ENCODE measurements at places on chromosomes 13 and 19.
A peak's percentile ranks its signal among the peaks of the same experiment; 100 is the strongest.

GRCh38 chr13:86862137-86862536 is 809.0 kb upstream of the SLITRK5 start:
- H3K27ac ChIP-seq: no peak overlapping the region
- H3K27me3 ChIP-seq: no peaks in the 10 kb centered on the region
- no peaks in the 10 kb centered on the region for H3K4me1 ChIP-seq
- no peak overlapping the region for H3K4me3 ChIP-seq
- H3K36me3 ChIP-seq: no peaks in the 10 kb centered on the region

- no peak for DNase-seq
- no peak overlapping the region for H3K4me3 ChIP-seq
- no peak overlapping the region for H3K27ac ChIP-seq
- H3K27me3 ChIP-seq: no peaks in the 10 kb centered on the region
- no peaks in the 10 kb centered on the region for H3K36me3 ChIP-seq
Measured at GRCh38 chr19:44666852-44667556, 4.3 kb upstream of the CEACAM19 start.

DNA sequence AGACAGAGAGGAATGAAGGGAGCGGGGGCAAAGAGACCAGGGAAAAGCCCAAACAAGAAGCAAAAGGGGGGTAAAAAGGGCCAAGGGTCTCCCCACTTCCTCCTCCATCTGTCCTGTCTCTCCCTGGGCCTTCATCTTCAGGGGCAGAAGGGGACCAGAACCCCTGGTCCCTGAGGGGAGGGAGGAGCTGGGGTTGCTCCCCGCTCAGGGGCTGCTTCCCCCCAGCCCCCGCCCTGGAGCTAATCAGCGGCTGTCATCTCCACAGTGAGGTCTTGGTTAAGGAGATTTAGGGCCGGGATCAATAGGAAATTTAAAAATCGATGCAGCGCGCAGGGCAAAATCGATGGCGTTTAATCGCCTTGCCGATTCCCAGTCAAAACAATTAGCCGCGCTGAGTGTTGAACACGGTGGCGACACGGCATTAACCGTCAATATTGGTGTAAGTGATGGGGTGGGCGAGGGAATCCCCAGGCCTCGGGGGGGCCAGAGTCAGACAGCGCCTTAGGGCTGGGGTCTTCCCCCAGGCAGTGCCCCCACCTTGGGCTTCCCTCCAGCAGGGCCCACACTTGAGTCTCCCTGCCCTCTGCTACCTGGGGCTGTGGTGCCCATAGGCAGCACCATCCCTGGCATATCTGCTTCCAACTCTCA is 29.5 kb upstream of the POU2F2 start:
- H3K27me3 ChIP-seq: peaks cover 8% of the 10 kb centered on the region
- H3K4me1 ChIP-seq: no peaks in the 10 kb centered on the region
- H3K4me3 ChIP-seq: no peak overlapping the region
- H3K27ac ChIP-seq: no peak overlapping the region

DNA sequence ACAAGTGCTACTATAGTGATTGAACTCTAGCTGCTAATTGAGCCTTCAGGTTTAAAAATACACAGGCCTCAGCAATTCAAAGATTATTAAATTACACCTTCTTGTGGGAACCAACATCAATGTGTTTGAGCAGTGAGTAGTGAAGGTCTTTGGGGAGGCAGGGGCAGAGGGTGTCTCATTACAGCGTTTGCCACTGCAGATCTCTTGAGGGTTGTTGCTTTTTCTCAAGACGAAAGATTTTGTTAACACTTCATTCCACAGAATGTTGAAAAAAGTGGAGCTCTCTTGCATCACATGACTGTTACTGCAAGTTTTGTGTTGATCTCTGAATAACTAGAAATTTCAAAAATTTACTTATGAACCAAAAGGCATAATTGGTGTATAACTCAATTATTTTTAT is 253.6 kb downstream of the ATP8A2 start:
- no peak overlapping the region for H3K4me3 ChIP-seq
- no peaks in the 10 kb centered on the region for H3K36me3 ChIP-seq
- no peaks in the 10 kb centered on the region for H3K4me1 ChIP-seq

GRCh38 chr13:114090476-114090875 is 41.9 kb downstream of the RASA3 start:
- H3K27ac ChIP-seq: peak overlapping the region; percentile 46
- H3K27me3 ChIP-seq: no peaks in the 10 kb centered on the region
- peaks cover 61% of the 10 kb centered on the region for H3K36me3 ChIP-seq
- DNase-seq: no peak
- no peak overlapping the region for H3K4me3 ChIP-seq

GRCh38 chr19:1016647-1017114 is 4.2 kb downstream of the TMEM259 start:
- H3K27ac ChIP-seq: peak overlapping the region; percentile 57
- no peak overlapping the region for H3K4me3 ChIP-seq
- peaks cover 31% of the 10 kb centered on the region for H3K4me1 ChIP-seq
- DNase-seq: no peak
- H3K27me3 ChIP-seq: no peaks in the 10 kb centered on the region

- no peaks in the 10 kb centered on the region for H3K27me3 ChIP-seq
- no peak overlapping the region for H3K4me3 ChIP-seq
- DNase-seq: no peak
- H3K27ac ChIP-seq: no peak overlapping the region
- H3K4me1 ChIP-seq: no peaks in the 10 kb centered on the region
- no peaks in the 10 kb centered on the region for H3K36me3 ChIP-seq
Measured at GRCh38 chr19:50967929-50968715, 1.3 kb downstream of the KLK6 start.

GRCh38 chr19:2077833-2078619 is 18.1 kb downstream of the MOB3A start:
- H3K27me3 ChIP-seq: no peaks in the 10 kb centered on the region
- H3K36me3 ChIP-seq: peaks cover 80% of the 10 kb centered on the region
- H3K27ac ChIP-seq: peak overlapping the region; percentile 54
- DNase-seq: no peak
- no peak overlapping the region for H3K4me3 ChIP-seq

- DNase-seq: no peak
- no peaks in the 10 kb centered on the region for H3K27me3 ChIP-seq
- H3K27ac ChIP-seq: peak overlapping the region; percentile 95
- peak overlapping the region; percentile 92 for H3K4me3 ChIP-seq
- H3K36me3 ChIP-seq: peaks cover 2% of the 10 kb centered on the region
Measured at GRCh38 chr19:2060884-2061494, 9.9 kb upstream of the MKNK2 start.

GRCh38 chr19:36997152-36997842 is 80.9 kb upstream of the ZNF420 start:
- peaks cover 34% of the 10 kb centered on the region for H3K36me3 ChIP-seq
- H3K27ac ChIP-seq: no peak overlapping the region
- no peaks in the 10 kb centered on the region for H3K27me3 ChIP-seq
- no peaks in the 10 kb centered on the region for H3K4me1 ChIP-seq
- DNase-seq: no peak
- H3K4me3 ChIP-seq: no peak overlapping the region

GRCh38 chr13:23919006-23919405 is 21.7 kb upstream of the C1QTNF9B start:
- no peak overlapping the region for H3K27ac ChIP-seq
- H3K4me1 ChIP-seq: no peaks in the 10 kb centered on the region
- H3K27me3 ChIP-seq: peaks cover 60% of the 10 kb centered on the region

DNA sequence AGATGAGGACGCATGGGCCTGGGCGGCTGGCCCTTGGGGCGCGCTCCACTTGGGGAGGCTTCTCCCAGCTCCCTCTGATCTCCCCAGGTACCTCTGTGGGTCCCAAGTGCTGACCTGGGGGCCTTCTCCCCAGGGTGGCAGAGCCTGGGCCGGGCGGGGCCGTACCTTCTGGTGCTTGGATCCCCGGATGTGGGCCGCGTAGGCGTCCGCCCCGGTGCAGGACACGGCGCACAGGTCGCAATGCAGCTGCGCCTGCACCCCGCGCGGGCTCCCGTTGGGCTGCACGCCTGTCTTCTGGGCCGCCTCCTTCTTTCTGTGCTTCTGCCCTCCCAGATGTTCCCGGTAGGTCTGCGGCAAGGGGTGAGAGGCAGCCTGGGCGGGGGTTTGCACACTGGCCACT is 41.1 kb upstream of the MATK start:
- no peak overlapping the region for H3K4me3 ChIP-seq
- no peak overlapping the region for H3K27ac ChIP-seq
- no peaks in the 10 kb centered on the region for H3K27me3 ChIP-seq
- no peak for DNase-seq

DNA sequence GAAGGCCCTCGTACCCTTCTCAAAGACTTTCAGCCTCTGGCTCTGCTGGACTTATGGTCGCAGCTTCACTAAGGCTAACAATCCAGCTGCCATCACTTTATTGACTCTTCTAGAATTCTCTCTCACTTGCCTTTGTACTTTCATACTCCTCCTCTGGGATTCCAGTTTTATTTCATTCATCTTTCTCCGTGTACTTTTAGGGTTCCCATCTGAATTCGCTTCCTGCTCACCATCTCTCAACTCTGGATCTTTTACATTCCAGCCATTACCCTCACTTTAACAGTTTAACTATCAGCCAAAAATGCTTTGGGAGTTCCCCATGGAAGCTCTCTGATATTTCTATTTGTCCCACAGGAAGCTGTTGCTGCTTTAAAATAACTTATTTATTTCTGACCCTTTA is 149.3 kb upstream of the KL start:
- H3K27ac ChIP-seq: no peak overlapping the region
- peaks cover 10% of the 10 kb centered on the region for H3K27me3 ChIP-seq
- no peak for DNase-seq
- H3K4me3 ChIP-seq: no peak overlapping the region

DNA sequence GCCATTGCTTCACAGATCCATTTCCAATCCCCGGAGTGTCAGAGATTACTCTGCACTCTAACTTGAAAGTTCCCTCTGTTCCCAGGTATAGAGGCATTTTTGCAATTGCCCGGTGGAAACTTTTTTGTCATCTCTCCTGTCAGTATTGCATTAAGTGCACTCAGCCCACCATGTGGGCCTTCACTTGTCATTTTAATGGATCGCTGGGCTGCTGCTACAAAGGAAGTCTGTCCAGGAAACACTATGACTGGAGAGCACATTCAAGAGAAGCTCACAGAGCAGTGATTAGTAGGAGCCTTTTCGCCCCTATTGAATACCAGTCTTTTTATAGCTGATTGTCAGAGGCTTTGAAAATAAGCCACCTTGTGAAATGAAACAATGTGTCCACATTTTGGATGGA is 180.9 kb downstream of the B3GLCT start:
- no peaks in the 10 kb centered on the region for H3K4me1 ChIP-seq
- DNase-seq: no peak
- H3K27me3 ChIP-seq: peaks cover 14% of the 10 kb centered on the region

DNA sequence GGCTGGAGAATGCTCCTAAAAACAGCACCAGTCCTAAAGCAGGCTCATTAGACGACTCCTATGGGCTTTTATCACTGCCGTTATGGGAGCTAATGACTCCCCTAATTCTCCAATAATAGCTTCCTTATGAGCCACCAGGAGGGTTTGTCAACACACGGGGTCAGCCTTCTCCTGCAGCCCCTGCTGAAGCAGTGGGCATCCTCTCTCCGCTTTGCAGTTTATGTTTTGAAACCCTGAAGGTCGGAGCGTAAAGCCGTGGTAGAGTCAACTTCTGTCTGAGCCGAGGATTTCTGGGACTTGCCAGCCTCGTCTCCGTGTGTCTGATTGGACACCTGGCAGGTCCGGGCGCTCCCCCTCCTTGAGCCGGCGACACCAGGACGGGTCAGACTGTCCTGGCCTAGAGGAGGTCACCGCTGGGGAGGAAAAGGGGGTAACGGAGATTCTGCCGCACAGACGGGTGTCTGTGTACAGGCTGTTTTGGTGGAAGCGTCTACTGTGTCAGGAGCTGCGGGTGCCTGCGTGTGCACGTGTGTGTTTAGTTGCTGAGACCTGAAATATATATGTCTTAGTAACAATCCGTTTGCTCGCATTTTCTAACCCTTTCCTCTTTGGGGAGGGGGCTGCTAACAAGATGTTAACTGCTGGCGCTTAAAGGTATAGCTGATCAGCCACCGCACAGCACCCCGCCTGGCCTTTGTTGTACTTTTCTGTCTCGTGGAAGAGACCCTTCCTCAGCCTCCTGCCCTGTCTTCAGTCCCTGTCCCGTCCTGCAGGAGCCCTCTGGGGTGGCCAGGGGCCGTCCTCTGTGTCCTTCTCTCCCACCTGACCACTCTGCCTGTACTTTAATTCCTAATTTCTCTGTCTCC is 1.9 kb downstream of the KDM4B start:
- H3K27ac ChIP-seq: peak overlapping the region; percentile 89
- H3K4me1 ChIP-seq: peaks cover 47% of the 10 kb centered on the region
- peaks cover 12% of the 10 kb centered on the region for H3K36me3 ChIP-seq
- H3K27me3 ChIP-seq: no peaks in the 10 kb centered on the region
- peak overlapping the region; percentile 94 for H3K4me3 ChIP-seq

- peak overlapping the region; percentile 52 for H3K4me3 ChIP-seq
- peaks cover 73% of the 10 kb centered on the region for H3K27me3 ChIP-seq
- H3K4me1 ChIP-seq: peaks cover 23% of the 10 kb centered on the region
- H3K27ac ChIP-seq: no peak overlapping the region
- no peak for DNase-seq
- H3K36me3 ChIP-seq: no peaks in the 10 kb centered on the region
Measured at GRCh38 chr19:31350033-31350692, 927 bp upstream of the TSHZ3 start.

- H3K4me1 ChIP-seq: peaks cover 11% of the 10 kb centered on the region
- H3K27me3 ChIP-seq: no peaks in the 10 kb centered on the region
- DNase-seq: peak; percentile 71
- peak within 1 kb of the TSS; percentile 73 for H3K4me3 ChIP-seq
- H3K36me3 ChIP-seq: peaks cover 17% of the 10 kb centered on the region
Measured at GRCh38 chr19:1248139-1248785, at the start of gene MIDN. TSS of gene MIDN (plus strand) at chr19:1248583. CDS start at chr19:1250297, 1,714 bp downstream.

GRCh38 chr13:93670866-93671265 is 444.3 kb downstream of the GPC6 start:
- H3K36me3 ChIP-seq: no peaks in the 10 kb centered on the region

DNA sequence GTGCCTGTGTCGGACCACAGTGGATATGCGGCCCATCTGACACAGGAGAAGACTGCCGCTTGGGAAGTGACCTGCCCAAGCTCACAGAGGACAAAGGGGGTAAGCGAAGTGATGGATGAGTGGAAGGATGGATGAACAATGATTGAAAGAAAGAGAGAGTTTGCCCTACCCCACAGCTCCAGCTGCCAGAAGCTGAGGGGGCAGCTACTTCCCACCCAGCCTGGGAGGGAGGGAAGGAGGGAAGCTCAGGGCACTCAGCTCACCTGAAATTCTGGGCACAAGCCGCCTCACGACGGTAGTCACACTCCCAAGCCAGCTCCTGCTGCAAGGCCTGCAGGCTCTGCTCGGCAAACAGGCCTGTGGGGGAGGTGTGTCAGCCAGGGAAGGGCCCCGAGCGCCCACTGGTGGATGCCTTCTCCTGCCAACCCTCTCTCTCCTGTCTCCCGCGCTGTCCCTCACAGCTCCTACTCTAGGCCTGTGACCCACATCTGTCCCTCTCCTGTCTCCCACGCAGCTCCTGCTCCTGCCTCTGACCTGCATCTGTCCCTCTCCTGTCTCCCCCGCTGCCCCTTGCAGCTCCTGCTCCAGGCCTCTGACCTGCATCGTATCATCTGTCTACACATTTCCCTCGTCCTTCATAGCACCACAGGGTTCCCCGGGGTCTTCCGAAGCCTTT is 12.0 kb upstream of the NUMBL start:
- no peaks in the 10 kb centered on the region for H3K4me1 ChIP-seq
- peaks cover 13% of the 10 kb centered on the region for H3K36me3 ChIP-seq
- H3K27ac ChIP-seq: no peak overlapping the region
- H3K27me3 ChIP-seq: no peaks in the 10 kb centered on the region
- no peak for DNase-seq

Measured in activated CD4-positive, alpha-beta T cell treated with anti-CD3 and anti-CD28 coated beads, Interleukin-2, amount 10 ng/mL, durations not matched to agents 7 days and 5 days (primary cell).